ENCODE measurements at places on chromosomes 3 and 15.

- no peak for DNase-seq
These were observed 230.8 kb downstream of the CGGBP1 start for GRCh38 chr3:87828046-87828445.

GRCh38 chr3:12817343-12817710 lies 20.8 kb downstream of the CAND2 start:
- no peak for DNase-seq

DNA sequence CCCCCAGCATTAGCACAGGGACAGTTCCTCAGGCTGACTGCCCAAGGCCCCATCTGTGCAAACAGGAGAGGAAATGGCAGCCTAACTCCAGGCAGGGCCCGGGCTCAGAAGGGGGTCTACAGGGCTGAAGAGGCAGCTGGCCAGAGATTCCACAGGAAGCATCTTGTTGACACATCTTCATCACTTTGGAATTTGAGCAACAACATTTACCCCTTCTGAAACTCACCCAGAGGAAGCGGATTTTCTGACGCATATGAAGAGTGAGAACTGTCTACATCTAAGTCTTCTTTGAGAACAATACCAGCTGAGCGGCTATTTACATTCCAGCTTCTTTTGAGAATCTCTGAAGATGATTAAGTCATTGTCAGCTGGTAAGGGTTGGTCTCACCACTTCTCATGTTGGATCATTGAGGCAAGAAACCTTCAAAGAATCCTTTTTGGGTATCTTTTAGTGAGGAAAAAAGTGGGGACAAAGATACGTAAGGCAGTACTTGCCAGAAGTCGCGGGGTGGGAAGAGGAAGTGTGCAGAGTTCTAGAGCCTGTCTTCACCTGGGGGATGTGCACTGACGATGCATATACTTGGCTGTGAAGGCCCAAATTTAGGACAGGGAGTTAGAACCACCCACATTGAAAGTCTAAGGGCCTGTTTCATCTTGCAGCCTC lies 25.4 kb upstream of the SRP14 start:
- DNase-seq, result no peak

GRCh38 chr15:83312071-83312470 lies 27.6 kb upstream of the BNC1 start:
- DNase-seq, result no peak

- no peak for DNase-seq
These were observed 8.1 kb upstream of the MAP6D1 start for GRCh38 chr3:183833516-183833915.

- DNase-seq, result no peak
These were observed 258.1 kb downstream of the TIGIT start for GRCh38 chr3:114551770-114552526.

DNA sequence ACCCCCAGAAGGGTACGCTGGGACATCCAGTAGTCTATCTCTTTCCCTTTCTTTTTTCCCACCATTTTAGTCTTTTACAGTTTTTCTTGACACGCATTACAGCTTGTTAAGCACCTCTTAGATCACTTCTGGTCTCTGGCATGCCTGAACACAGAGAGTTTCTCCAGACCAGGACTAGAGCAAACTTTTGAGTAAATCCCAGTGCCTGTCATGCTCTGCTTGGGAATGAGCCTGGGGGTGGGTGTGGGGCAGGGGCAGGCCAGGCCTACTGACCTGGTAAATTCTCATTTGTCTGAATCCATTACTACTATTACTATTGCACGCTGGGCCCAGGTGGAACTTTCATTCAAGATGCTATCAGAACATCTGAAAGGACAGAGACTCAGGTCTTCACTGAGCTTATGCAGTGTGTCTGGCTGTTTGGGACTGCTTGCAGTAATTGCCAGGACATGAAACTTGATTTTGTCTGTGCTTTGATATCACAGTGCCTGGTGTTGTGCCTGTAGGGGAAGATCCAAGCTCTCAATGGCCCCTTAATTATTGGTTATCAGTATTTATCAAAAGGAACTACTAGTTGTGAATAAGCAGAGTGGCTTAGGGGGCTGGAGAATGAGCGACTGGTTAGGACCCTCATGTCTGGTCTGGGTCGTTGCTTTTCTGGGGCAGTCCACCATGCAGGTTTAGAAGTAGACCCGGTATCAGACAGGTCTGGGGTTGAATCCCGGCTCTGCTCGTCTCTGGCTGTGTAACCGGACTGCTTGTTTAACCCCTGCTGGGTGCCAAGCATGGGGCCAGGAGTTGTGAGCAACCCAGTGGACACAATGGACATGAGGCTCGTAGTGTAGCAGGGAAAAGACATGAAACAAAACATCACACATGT lies 196.1 kb upstream of the TLE3 start:
- no peak for DNase-seq

DNA sequence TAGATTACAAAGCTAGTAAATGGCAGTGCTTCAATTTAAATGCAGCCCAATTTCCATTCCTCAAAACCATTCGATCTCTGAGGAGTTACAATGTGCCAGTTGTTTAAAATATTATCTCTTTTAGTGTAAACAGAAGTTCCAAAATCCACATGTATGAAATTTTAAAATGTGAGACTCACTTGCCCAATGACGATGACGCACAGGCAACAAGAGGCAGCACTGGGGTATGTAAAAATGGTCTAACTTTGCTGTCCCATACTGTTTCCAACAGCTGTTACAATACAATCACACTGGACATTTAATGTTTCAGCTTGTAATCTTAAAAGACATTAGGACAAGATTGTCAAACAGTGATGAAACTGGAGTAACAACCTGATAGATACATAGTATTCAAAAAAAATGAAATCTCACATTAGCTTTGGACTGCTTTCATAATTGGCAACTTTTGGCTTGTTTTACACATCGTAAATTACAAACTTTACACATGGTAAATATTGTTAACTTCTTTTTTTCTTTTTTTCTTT lies 12.2 kb downstream of the SLTM start:
- DNase-seq, result no peak

- no peak for DNase-seq
These were observed 8.5 kb upstream of the ILDR1 start for GRCh38 chr3:122030381-122031122.

DNA sequence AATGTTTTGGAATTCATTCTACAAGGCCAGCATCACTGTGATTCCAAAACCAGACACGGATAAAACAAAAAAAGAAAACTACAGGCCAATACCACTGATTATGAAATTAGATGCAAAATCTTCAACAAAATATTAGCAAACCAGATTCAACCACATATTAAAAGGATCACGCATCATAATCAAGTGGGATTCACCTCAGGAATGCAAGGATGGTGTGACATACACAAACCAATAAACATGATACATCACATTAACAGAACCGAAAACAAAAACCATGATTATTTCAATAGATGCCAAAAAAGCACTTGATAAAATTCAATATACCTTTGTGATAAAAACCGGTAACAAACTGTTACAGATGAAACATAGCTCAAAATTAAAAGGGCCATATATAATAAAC lies 48.9 kb downstream of the DLG1 start:
- DNase-seq, result no peak

GRCh38 chr3:132723024-132723950 lies 1.1 kb upstream of the NPHP3 start:
- DNase-seq, result no peak

- DNase-seq, result no peak
These were observed 191.9 kb upstream of the POU1F1 start for GRCh38 chr3:87468235-87468634.

GRCh38 chr3:12098400-12098799 lies 60.3 kb downstream of the TIMP4 start:
- DNase-seq, result no peak

GRCh38 chr3:177523872-177524438 lies 326.7 kb upstream of the TBL1XR1 start:
- DNase-seq, result no peak

GRCh38 chr3:85170646-85171045 lies 211.9 kb downstream of the CADM2 start:
- DNase-seq, result no peak
